ENCODE measurements at places on chromosomes 4 and X. TPM values are rescaled to one million over a fixed set of nuclear protein-coding genes. Genes with fewer than 3 reads are reported as not detected.

The USP26 gene
- not detected for polyA plus RNA-seq

DNA sequence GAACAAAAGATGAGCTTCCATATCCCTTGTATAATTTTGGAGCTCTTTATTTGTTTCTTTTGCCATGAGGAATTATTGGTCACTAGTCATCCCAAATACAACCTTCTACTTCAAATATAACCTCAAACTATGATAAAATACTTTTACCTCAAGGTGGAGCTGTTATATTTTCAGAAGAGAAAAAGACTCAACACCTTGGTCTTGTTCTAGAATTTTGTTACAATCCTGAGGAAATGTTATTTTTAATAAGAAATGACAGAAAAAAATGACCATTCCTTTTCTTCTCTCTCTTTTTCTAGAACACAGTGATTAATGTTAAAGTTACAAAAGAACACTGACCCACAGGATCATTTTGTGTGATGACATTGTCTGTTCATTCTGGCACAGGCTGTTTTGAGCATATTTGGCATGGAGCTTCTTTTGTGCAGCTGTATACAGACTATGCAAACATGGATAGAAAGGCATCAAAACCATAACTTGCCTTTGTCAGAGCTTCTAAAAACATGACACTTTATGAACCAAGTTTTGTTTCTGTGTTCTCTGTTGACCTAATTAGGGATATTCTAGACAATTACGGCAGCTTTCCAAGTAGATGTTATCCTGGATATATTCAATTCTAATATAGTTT, 159.6 kb upstream of the CTSO start:
- H3K27me3 ChIP-seq, result no peaks in the 10 kb centered on the region
- no peak overlapping the region for H3K4me3 ChIP-seq
- no peak for DNase-seq

GRCh38 chr4:632196-632790, 6.9 kb downstream of the PDE6B start:
- H3K27me3 ChIP-seq, result peaks cover 6% of the 10 kb centered on the region
- DNase-seq, result no peak
- H3K36me3 ChIP-seq, result peaks cover 9% of the 10 kb centered on the region
- H3K4me3 ChIP-seq, result no peak overlapping the region

DNA sequence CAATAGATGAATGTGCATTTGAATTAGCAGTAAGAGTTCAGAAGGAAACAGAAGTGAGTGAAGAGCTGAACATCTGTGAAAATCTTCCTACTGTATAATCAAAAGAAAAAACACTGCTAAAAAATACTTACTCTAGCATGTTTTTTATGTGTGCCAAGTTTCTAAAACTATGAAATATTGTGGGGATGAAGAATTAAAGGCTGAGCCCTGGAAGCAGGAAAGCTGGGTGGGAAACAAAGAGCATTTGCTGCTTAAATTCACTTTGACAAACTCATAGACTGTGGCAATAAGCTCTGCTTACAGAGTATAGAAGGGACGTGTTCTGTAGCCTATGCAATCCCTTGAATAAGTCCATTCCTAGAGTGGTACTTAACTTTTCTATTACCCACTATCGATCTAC, 261.7 kb downstream of the ANKRD50 start:
- DNase-seq, result no peak
- H3K36me3 ChIP-seq, result no peaks in the 10 kb centered on the region
- no peak overlapping the region for H3K4me3 ChIP-seq
- H3K4me1 ChIP-seq, result no peaks in the 10 kb centered on the region
- H3K27ac ChIP-seq, result no peak overlapping the region

DNA sequence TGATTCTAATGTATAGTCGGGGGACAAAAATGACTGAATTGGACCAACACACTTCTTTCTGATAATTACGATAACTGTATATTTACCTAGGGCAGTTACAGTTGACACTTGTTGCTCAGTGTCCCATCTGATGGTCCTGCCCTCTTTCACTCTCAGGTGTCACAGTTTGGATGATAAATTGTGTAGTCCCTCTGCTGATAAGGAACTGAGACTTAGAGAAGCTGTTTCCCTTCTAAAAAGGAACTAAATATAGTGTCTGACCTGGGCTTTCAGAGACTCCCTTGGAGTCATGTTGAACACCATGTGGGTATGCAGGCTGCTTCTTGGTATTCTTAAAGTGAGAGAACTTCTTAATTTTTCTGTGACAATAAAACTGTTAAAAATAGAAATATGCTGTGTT, 23.7 kb upstream of the PNPLA4 start:
- H3K27ac ChIP-seq, result no peak overlapping the region
- no peak for DNase-seq
- no peak overlapping the region for H3K4me3 ChIP-seq
- peaks cover under 1% of the 10 kb centered on the region for H3K36me3 ChIP-seq
- no peaks in the 10 kb centered on the region for H3K27me3 ChIP-seq

The LRCH2 gene
- not detected for polyA plus RNA-seq

The ZNF275 gene
- 7.8 TPM for polyA plus RNA-seq

DNA sequence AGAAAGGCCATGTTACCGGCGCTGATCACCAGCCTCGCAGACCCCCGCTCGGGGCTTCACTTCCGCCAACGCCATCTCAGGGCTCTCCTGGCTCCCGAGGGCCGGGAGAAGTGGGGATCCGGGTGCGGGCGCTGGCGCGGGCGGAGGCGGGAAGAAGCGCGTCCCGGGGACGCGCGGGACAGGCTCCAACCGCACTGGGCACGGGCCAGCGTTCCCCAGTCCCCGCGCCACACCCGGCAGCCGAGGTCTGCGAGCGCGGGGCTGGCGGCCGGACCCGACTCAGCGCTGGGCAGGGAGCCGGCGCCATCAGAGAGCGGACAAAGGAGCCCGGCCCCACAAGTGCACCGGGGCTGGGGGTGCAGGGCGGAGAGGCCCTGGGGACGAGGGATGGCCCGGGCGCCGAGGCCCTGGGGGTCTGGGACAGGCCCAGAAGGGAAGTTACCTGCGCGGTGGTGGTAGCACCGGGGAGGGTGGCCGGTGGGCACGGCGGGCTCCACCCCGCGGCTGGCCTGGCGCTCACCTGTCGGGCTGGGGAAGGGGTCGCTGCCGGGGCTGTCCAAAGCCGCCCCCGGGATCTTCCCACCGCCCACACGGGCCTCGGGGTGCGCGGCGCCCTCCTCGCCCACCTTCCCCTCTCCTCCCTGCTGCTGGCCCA, 449 bp downstream of the CTPS2 start:
- no peak for DNase-seq
- H3K27me3 ChIP-seq, result no peaks in the 10 kb centered on the region
- H3K27ac ChIP-seq, result peak overlapping the region; percentile 86

- no peaks in the 10 kb centered on the region for H3K4me1 ChIP-seq
- no peaks in the 10 kb centered on the region for H3K36me3 ChIP-seq
- no peak for DNase-seq
- peaks cover 39% of the 10 kb centered on the region for H3K27me3 ChIP-seq
Measured at GRCh38 chr4:145490361-145490760, 8.7 kb downstream of the SMAD1 start.

The NSG1 gene
- polyA plus RNA-seq, result not detected

- H3K4me1 ChIP-seq, result peaks cover 46% of the 10 kb centered on the region
- no peak overlapping the region for H3K4me3 ChIP-seq
- H3K27me3 ChIP-seq, result no peaks in the 10 kb centered on the region
- no peaks in the 10 kb centered on the region for H3K36me3 ChIP-seq
- no peak overlapping the region for H3K27ac ChIP-seq
Measured at GRCh38 chr4:70946939-70947338, 44.8 kb downstream of the MOB1B start.

- no peaks in the 10 kb centered on the region for H3K27me3 ChIP-seq
- H3K27ac ChIP-seq, result no peak overlapping the region
- H3K4me1 ChIP-seq, result peaks cover 15% of the 10 kb centered on the region
- no peaks in the 10 kb centered on the region for H3K36me3 ChIP-seq
- DNase-seq, result no peak
Measured at GRCh38 chr4:81039351-81039972, 9.0 kb downstream of the BMP3 start.

- peak within 1 kb of the TSS; percentile 97 for H3K4me3 ChIP-seq
- H3K27me3 ChIP-seq, result peaks cover 62% of the 10 kb centered on the region
- no peaks in the 10 kb centered on the region for H3K36me3 ChIP-seq
- DNase-seq, result peak; percentile 31
- H3K4me1 ChIP-seq, result peaks cover 31% of the 10 kb centered on the region
Measured at GRCh38 chr4:81030061-81030980, at the start of gene BMP3. Gene BMP3, plus strand, starts transcription at chr4:81030708. Its CDS starts 577 bp downstream, at chr4:81031285.

DNA sequence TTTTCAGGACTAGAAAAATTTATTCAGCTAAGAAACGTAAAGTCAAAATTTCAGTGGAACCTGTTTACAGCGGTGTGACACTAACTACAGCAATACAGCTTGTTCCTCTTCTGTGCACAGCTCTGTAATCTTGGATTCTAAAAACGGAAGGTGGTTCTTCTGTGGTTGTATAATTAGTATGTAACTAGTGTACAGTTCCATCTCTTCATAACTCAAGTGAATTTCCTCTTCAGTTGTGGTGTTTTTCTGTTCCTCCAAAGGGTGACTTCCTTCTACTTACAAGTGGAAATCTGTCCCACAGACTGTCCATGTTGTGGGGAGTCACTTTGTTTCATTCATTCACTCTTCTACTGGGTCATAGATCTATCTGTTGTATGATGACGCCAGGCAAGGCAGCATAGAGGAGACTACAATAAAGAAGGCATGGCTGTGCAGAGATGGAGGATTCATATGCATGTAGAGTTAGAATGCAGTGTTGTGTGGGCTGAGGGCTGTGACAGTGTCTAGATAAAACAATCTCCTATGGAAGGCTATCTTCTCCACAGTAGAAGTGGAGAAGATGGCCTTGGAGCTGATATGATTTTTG, 5.4 kb downstream of the DAPP1 start:
- peak overlapping the region; percentile 97 for H3K27ac ChIP-seq
- no peaks in the 10 kb centered on the region for H3K27me3 ChIP-seq
- DNase-seq, result peak; percentile 54
- peaks cover 71% of the 10 kb centered on the region for H3K4me1 ChIP-seq
- H3K36me3 ChIP-seq, result peaks cover 24% of the 10 kb centered on the region
- peak overlapping the region; percentile 93 for H3K4me3 ChIP-seq

The PHKA1 gene
- polyA plus RNA-seq, result not detected

The SSX4B gene
- not detected for polyA plus RNA-seq

DNA sequence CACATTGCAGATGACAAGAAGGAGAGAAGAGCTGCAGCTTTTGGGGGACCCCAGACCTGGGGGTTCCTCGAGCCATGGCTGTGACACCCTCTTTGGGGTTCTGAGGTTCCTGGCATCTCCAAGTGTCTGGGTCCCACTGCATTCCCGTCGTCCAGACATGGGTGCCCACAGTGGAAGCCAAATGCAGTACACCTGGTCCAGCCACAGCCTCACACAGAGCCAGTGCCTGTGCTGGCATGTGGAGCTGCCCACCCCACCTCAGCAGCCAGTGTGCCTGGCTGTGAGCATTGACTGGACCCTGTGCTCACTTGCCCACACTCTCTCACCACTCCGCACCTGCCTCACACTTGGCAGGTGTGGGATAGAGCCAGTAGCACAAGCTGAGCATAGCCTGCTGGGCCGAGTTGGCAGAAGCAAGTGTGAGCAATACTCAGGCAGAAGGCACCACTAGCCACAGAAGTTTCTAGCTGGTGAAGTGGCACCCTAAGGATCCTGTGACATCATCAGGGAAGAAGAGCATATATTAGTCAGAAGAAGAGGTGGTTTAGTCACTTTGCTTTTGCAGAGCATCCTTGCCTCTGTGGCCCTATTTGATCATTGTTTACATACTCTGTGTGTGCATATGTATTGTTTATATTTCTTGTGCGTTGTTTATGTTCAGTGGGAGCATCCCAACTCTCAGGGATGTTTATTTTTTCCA, 65.0 kb upstream of the MAGEB2 start:
- no peak for DNase-seq
- H3K36me3 ChIP-seq, result no peaks in the 10 kb centered on the region
- H3K27me3 ChIP-seq, result no peaks in the 10 kb centered on the region
- no peak overlapping the region for H3K27ac ChIP-seq

The ATP2B3 gene
- not detected for polyA plus RNA-seq
